IMR-90 (cell line): ENCODE measurements at places on chromosomes 2 and 18. TPM values are rescaled to one million over a fixed set of nuclear protein-coding genes. Genes with fewer than 3 reads are reported as not detected.

- no peak overlapping the region for H3K4me3 ChIP-seq
- H3K4me1 ChIP-seq = no peaks in the 10 kb centered on the region
- no peaks in the 10 kb centered on the region for H3K36me3 ChIP-seq
Observed at GRCh38 chr2:96565111-96565510, 28.6 kb downstream of the ARID5A start.

The CNGA3 gene
- total RNA-seq = under 0.01 TPM in 1 of 2 replicates, not detected in the other

DNA sequence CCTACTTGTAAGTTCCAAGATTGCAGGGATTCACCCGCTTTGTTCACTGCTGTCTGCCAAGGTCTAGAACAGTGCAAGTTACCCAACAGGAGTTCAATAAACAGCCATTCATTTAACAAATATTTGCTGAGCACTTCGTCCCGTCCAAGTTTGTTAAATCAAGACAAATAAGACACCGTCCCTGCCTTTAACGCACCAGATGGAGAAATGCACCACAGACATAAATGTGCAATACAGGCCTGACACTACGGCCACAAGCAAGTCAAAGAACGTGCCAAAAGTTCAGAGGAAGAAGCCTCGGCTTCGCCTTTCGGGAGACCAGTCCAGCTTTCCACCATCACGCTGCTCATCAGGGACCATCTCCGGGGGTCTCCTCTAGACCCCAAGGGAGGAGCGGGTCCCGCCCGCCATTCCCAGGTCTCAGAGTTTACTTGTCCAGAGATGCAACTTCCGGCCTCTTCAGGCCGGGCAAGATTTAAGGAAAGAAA lies 429 bp downstream of the C2orf76 start:
- H3K36me3 ChIP-seq = peaks cover 17% of the 10 kb centered on the region
- peak overlapping the region; percentile 59 for H3K4me3 ChIP-seq
- DNase-seq = peak; percentile 25
- H3K27ac ChIP-seq = peak overlapping the region; percentile 58
- H3K4me1 ChIP-seq = peaks cover 8% of the 10 kb centered on the region
- H3K27me3 ChIP-seq = no peaks in the 10 kb centered on the region

GRCh38 chr18:21081426-21081825 lies 30.2 kb downstream of the ROCK1 start:
- H3K4me1 ChIP-seq = no peaks in the 10 kb centered on the region
- no peak for DNase-seq
- no peak overlapping the region for H3K4me3 ChIP-seq
- H3K36me3 ChIP-seq = no peaks in the 10 kb centered on the region

The MPP4 gene
- 11.1 and 14.9 TPM in 2 replicates for total RNA-seq

The CFC1 gene
- total RNA-seq = not detected in 2 replicates
